Mononuclear cell (primary cell): ENCODE measurements at places on chromosomes 6 and 20. TPM values are rescaled to one million over a fixed set of nuclear protein-coding genes. Genes with fewer than 3 reads are reported as not detected.

The MRPS18A gene
- total RNA-seq: 29.5 TPM

The LIN28B gene
- not detected for total RNA-seq

The TMEM151B gene
- total RNA-seq: not detected

The RAB44 gene
- total RNA-seq: 1.3 TPM

The WFDC10B gene
- not detected for total RNA-seq

The HLA-DOA gene
- total RNA-seq: 16.2 TPM

The PKIB gene
- 2.1 TPM for total RNA-seq

The SLC17A3 gene
- 0.31 TPM for total RNA-seq

The PNLDC1 gene
- 0.10 TPM for total RNA-seq

The RAB5IF gene
- 96.2 TPM for total RNA-seq

The EYS gene
- under 0.01 TPM for total RNA-seq

The TCP11 gene
- not detected for total RNA-seq

The TPX2 gene
- total RNA-seq: 1.7 TPM

The TMEM217 gene
- 1.6 TPM for total RNA-seq

The DPPA5 gene
- not detected for total RNA-seq

The TPBG gene
- 0.31 TPM for total RNA-seq

The HLA-G gene
- 0.63 TPM for total RNA-seq

The ADAM33 gene
- total RNA-seq: under 0.01 TPM

The DLL1 gene
- 1.8 TPM for total RNA-seq

The ADGRG6 gene
- total RNA-seq: 1.8 TPM
